ENCODE measurements at places on chromosomes 13 and 19.

DNA sequence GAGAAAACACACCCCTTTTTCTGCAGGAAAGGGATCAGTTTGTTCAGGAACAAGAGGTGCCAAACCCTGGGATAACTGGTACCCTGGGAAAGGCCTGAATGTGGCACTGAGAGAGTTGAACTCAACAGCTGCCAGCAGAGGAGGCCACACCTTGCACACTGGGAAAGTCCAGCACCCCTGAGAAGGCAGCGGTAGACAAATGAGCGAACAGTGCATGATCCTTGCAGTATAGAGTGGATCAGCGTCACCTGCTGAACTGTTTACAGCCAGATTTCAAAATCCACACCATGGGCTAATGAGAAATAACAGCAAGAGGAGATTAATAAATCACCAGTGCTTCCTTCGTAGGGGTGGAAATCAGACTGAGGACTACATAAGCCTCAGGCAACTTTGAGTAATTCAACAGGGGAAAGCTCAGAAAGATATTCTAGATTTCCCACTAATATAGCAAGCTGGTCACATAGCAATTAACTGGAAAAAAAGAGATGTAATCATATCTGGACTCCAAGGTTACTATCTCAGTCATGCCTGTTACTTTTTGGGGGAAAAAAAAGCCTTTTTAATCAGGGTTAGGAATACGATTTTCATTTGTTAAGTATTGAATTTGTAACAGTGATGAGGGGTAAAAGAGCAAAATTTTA is 52.0 kb downstream of the DCT start:
- DNase-seq = peak; percentile 42

- no peak for DNase-seq
Measured at GRCh38 chr19:51786646-51787494, 8.1 kb upstream of the FPR3 start.

DNA sequence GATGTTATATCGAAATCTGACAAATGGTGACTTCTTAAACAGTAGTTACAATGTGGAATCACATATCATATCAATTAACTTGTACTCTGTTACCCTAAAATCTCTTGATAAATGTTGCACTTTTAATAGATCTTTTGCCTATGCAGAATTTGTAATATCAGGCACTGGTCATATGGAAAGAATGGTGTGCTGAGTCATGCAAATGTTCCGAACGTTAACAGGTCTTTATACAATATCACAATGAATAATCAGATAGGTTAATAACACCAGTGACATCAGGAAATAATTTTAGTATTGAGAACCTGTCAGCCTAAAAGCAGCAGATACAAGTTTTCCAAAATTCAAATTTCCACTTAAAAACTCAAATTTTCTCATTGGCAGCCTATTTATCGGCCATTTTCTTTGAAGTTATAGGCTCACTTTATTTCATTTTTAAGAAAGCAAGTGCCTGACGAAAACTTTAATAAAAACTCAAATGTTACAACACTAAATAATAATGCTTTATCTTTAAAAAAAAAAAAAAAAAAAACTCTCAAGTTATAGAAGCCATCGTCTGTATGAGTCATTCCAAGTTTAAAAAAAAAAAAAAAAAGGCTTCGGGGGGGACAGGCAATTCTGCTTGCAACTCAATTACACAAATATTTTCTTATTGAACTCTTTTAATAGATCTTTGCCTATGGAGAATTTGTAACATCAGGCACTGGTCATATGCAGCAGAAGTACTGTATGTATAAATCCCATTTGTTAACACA is 180.9 kb downstream of the DIAPH3 start:
- DNase-seq = no peak

DNA sequence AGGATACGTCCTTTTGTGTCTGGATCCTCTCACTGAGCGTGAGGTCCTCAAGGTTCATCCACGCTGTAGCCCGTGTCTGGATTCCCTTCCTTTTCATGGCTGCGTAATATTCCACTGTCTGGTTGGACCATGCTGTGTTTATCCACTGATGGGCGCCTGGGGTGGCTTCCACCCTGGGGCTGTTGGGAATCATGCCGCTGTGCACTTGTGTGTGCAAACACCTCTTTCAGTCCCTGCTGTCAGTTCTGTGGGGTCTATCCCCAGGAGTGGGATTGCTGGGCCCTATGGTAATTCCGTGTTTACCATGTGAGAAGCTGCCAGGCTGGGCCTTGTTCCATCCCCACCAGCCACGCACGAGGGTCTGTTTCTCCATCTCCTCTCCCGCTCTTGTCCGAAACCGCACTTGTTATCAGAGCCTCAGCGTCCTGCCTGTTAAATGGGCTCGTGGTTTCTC is 98.6 kb downstream of the GADD45B start:
- no peak for DNase-seq

GRCh38 chr13:62629618-62630017 is 1214.0 kb upstream of the PCDH20 start:
- no peak for DNase-seq

Measured in SHP77 treated with DMSO at 0.1 percent for 48 hours (cell line).